ENCODE measurements at places on chromosomes 13 and 19. TPM values are rescaled to one million over a fixed set of nuclear protein-coding genes. Genes with fewer than 3 reads are reported as not detected.

The EPS8L1 gene
- total RNA-seq, result 0.62 TPM

- DNase-seq, result no peak
Measured at GRCh38 chr19:32471095-32471494, 65.5 kb downstream of the DPY19L3 start.

DNA sequence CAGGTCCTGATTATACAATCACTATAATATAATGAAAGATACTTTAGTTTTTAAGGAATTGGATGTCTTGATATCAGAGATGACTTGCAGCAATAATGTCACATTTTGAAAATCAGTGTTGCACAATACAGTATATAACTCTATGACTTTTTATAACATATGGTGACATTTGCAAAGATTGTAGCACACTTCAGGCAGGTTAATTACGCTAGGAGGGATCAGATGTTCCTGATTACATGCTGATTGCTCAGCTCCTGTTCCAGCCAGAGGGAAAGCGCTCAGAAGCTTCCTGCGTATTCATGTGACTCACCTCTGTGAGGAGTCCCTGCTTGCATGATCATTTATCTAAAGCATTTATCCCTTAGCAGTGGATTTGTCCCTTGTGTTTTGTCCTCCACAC is 265.6 kb downstream of the GPC5 start:
- no peak for DNase-seq

The ZNF44 gene
- 18.6 TPM for total RNA-seq

- DNase-seq, result no peak
Measured at GRCh38 chr13:106530171-106530851, 5.2 kb downstream of the EFNB2 start.

The VSIG10L gene
- total RNA-seq, result 0.62 TPM

The CDX2 gene
- total RNA-seq, result not detected

DNA sequence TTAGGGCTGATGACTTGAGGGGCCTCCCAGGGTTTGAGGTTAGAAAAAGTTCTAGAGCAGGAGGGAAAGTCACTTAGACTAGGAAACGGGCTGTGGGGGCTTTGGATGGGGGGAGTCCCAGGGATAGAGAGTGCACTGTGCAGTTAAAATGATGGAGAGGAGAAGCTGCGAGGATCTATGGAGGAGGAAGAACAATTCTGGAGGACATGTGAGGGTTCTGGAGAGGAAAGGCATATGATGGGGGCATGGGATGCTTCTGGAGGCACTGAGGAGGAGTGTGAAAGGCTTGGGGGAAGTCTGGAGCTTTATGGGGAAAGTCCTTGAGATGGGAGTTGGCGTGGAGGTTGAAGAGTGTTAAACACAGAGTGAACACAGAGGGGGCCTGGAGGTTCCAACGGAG is 2.2 kb downstream of the KCNC3 start:
- no peak for DNase-seq

The EHD2 gene
- 2.2 TPM for total RNA-seq

DNA sequence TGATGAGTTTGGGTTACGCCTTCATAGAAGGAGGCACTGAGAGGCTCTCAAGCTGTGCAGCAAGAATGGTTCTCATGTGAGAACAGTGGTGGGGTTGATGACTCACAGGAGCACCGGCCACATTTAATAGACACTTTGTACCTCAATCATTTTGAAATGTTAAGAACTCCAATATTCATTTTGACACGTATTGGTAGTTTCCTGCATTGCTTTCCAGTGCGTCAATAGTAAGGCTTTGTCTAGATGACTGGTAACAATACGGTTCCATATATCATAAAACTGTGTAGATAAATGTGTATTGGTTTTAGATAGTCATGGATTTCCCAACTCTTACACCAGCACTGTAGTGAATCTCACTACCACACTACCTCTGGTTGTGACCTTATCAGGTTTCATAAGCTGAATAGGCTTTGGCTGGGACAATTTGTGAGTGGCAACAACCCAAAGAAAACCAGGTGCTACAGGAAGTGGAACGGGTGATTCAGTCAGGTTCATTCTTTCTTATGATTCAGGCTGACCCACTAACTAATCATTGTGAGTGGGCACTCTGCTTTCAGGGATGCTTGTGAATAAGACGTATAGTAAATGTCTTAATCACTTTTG is 362.6 kb downstream of the KLF5 start:
- no peak for DNase-seq

GRCh38 chr13:21698817-21699679 is 28.2 kb downstream of the FGF9 start:
- DNase-seq, result no peak
